Naive B cell (primary cell): ENCODE measurements at places on chromosomes 2 and 18. TPM values are rescaled to one million over a fixed set of nuclear protein-coding genes. Genes with fewer than 3 reads are reported as not detected.

DNA sequence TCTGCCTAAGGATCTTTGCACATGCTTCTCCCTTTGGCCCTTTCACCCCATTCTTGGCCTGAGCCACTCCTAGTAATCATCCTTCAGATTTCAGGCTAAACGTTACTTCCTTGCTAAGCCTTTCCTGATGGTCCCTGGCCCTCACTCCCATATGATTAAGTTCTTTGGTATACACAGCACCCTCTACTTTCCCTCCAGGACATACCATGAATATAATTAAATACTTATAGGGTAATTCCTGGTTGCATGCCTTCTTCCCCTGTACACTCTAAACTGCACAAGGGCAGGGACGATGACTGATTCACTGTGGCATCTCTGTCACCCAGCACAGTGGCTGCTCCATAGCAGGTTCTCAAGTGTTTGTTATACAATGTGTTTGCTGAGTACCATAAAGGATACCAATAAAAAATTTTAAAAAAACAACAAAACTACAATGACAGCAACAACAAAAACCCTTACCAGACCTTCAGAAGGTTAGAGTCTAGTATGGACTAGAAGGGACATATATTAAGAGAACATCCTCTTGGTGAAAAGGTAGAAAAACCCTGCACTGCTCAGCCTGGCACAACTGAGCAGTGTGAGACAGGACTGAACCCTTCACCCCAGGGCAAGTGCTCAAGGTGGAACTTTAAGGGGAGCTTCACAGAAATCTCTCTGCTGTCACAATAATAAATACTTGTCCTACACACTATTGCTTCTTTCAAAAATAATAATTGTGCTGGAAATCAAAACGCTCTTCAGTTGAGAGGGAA is 76.2 kb downstream of the AAK1 start:
- no peak overlapping the region for H3K27ac ChIP-seq
- no peak overlapping the region for H3K4me3 ChIP-seq
- no peak for DNase-seq

CTDSP1 gene
- polyA plus RNA-seq, result 10.0 TPM

DNA sequence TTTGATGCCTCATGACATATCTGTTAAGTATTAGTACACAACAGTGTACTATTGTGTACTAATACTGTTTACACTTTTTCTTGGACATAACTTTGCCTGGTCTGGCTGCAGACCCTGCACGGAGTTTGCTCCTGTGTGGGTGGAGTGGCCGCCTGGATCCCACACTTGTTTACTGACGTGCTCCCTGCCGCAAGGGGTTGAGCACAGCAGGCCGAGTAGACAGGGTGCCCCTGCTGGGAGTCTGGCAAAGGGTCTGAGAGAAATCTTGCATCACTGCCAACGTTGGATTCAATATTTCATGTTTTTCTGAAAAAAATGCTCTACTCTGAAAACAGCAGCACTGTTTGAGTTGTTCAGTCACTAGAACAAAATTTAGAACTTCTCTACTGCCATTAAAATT is 59.0 kb downstream of the PDK1 start:
- H3K36me3 ChIP-seq, result peaks cover 9% of the 10 kb centered on the region
- DNase-seq, result no peak
- no peak overlapping the region for H3K27ac ChIP-seq
- no peaks in the 10 kb centered on the region for H3K4me1 ChIP-seq
- no peak overlapping the region for H3K4me3 ChIP-seq

- peaks cover 17% of the 10 kb centered on the region for H3K27me3 ChIP-seq
- DNase-seq, result no peak
- H3K4me3 ChIP-seq, result no peak overlapping the region
- H3K36me3 ChIP-seq, result no peaks in the 10 kb centered on the region
- no peaks in the 10 kb centered on the region for H3K4me1 ChIP-seq
Observed at GRCh38 chr2:69298261-69298660, 88.8 kb downstream of the GFPT1 start.

GRCh38 chr2:241088791-241089732 is 13.0 kb downstream of the MTERF4 start:
- H3K27me3 ChIP-seq, result no peaks in the 10 kb centered on the region
- peaks cover 26% of the 10 kb centered on the region for H3K36me3 ChIP-seq
- DNase-seq, result no peak
- peaks cover 15% of the 10 kb centered on the region for H3K4me1 ChIP-seq

AMER3 gene
- not detected for polyA plus RNA-seq

DNA sequence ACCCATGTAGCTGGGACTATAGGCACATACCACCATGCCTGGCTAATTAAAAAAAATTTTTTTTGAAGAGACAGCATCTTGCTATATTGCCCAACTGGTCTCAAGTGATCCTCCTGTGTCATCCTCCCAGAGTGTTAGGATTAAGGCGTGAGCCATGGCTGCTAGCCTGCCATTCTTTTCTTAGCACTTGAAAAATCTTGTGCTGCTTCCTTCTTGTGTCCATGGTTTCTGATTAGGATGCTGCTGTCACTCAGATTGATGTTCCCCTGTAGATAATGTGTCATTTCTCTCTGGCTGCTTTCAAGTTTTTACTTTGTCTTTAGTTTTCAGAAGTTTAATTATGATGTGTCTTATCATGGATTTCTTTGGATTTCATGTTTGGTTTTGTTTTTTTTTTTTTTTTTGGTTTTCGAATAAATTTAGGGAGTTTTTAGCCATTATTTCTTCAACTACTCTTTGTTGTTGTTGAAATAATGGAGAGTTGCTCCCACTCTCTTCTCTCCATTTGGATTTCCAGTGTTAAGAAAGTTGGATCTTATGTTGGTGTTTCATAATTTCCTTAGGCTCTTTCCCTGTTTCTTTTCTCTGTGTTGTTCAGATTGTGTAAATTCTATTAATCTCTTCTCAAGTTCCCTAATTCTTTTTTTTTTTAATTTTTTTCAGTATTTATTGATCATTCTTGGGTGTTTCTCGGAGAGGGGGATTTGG is 2.5 kb downstream of the ATP9B start:
- H3K4me1 ChIP-seq, result peaks cover 56% of the 10 kb centered on the region
- H3K36me3 ChIP-seq, result peaks cover 10% of the 10 kb centered on the region
- DNase-seq, result no peak
- H3K27me3 ChIP-seq, result peaks cover 1% of the 10 kb centered on the region
- peak overlapping the region; percentile 51 for H3K4me3 ChIP-seq
- H3K27ac ChIP-seq, result peak overlapping the region; percentile 52

DNA sequence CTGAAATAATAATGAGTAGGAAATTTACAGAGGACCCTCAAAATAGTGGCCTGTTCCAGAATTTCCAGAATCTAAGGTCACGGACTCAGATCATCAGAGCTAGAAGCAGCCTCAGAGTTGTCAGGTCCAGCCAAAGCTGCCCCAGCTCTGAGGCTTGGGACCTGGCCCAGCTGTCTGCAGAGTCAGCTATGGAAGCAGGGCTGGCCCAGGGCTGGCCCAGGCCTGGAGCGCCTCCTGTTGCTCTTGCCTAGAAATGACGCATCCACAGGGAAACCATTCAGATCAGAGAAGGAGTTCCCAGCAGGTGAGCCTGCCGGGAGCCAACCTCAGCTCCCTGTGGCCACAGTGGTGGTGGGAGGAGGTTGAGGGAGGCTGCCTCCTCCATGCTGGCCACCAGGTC is 106.7 kb upstream of the ARL4C start:
- no peak for DNase-seq
- no peaks in the 10 kb centered on the region for H3K27me3 ChIP-seq
- H3K27ac ChIP-seq, result no peak overlapping the region
- no peaks in the 10 kb centered on the region for H3K36me3 ChIP-seq
- H3K4me1 ChIP-seq, result no peaks in the 10 kb centered on the region

SUPT7L gene
- polyA plus RNA-seq, result 15.4 TPM

ZEB2 gene
- polyA plus RNA-seq, result 66.1 TPM

- no peaks in the 10 kb centered on the region for H3K27me3 ChIP-seq
- no peak for DNase-seq
- no peak overlapping the region for H3K27ac ChIP-seq
- no peaks in the 10 kb centered on the region for H3K4me1 ChIP-seq
- H3K36me3 ChIP-seq, result peaks cover 5% of the 10 kb centered on the region
- no peak overlapping the region for H3K4me3 ChIP-seq
Observed at GRCh38 chr2:214676421-214677089, 132.9 kb downstream of the BARD1 start.

RAB6C gene
- polyA plus RNA-seq, result not detected

SMARCAL1 gene
- 23.3 TPM for polyA plus RNA-seq

DNA sequence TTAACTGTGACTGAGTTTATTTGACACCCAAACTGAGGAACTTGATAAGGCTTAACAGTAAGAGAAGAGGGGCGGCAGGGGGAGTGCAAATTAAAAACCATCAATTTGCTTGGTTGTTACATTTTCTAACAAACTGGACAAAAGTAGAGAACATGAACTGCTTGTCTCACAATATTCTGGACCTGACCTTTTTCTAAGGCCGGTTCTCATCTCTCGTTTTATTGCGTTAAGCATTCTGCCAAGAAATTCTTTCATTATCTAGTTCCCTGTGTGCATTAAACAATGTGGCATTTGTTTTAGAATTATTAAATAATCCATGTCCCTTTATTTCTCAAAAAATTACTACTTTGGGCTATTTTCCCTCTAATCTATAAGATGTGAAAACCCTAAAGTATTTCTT is 565.2 kb upstream of the PKDCC start:
- H3K4me3 ChIP-seq, result no peak overlapping the region
- no peaks in the 10 kb centered on the region for H3K27me3 ChIP-seq
- no peaks in the 10 kb centered on the region for H3K4me1 ChIP-seq
- no peak overlapping the region for H3K27ac ChIP-seq
- no peak for DNase-seq

DNA sequence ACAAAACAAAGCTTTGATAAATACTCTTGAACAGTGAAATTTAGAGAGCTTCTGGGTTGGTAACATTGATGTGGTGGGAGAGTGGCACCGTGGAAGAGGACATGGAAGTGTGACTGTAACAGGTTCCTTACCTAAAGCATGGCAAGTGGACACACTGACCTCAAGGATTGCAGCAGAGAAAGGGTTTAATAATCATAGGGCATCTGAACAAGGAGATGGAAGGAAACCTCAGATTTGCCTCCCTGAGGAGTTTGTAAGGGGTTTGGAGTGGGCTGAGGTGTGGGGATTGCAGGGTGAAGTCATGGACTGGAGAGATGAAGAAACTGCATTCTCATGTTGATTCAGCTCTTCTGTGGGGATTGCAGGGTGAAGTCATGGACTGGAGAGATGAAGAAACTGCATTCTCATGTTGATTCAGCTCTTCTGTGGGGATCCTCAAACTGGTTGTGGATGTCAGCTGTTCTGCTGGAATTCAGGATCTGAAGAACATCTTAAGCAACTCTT is 83.8 kb upstream of the TLK1 start:
- H3K4me1 ChIP-seq, result peaks cover 16% of the 10 kb centered on the region
- DNase-seq, result no peak
- H3K36me3 ChIP-seq, result peaks cover 21% of the 10 kb centered on the region
- H3K27me3 ChIP-seq, result no peaks in the 10 kb centered on the region
- no peak overlapping the region for H3K4me3 ChIP-seq

CCDC141 gene
- 3.3 TPM for polyA plus RNA-seq

DNA sequence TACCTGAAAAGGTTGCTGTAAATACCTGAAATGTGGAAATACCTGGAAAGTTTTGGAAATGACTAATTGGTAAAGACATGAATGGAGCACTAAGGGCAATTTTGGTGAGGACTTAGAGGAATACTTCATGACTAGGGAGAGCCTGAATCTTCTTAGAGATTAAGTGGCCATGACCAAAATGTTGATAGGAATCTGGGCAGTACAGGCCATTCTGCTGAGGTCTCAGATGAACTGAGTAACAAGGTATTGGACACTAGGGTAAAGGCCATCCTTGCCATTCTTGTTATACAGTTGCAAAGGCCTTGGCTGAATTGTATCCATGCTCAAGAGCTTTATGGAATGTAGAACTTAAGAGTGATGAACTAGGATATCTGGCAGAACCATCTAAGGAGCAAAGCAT is 742.9 kb upstream of the RAB6C start:
- no peak overlapping the region for H3K27ac ChIP-seq
- H3K4me3 ChIP-seq, result no peak overlapping the region
- H3K27me3 ChIP-seq, result no peaks in the 10 kb centered on the region
- no peak for DNase-seq

- no peak overlapping the region for H3K27ac ChIP-seq
- H3K27me3 ChIP-seq, result no peaks in the 10 kb centered on the region
- no peak overlapping the region for H3K4me3 ChIP-seq
- DNase-seq, result no peak
- peaks cover 14% of the 10 kb centered on the region for H3K4me1 ChIP-seq
- H3K36me3 ChIP-seq, result no peaks in the 10 kb centered on the region
Observed at GRCh38 chr2:206801418-206802189, 36.2 kb downstream of the FASTKD2 start.

HEATR5B gene
- 10.6 TPM for polyA plus RNA-seq
